ENCODE measurements at places on chromosomes 1 and 21.
A peak's percentile ranks its signal among the peaks of the same experiment; 100 is the strongest.

DNA sequence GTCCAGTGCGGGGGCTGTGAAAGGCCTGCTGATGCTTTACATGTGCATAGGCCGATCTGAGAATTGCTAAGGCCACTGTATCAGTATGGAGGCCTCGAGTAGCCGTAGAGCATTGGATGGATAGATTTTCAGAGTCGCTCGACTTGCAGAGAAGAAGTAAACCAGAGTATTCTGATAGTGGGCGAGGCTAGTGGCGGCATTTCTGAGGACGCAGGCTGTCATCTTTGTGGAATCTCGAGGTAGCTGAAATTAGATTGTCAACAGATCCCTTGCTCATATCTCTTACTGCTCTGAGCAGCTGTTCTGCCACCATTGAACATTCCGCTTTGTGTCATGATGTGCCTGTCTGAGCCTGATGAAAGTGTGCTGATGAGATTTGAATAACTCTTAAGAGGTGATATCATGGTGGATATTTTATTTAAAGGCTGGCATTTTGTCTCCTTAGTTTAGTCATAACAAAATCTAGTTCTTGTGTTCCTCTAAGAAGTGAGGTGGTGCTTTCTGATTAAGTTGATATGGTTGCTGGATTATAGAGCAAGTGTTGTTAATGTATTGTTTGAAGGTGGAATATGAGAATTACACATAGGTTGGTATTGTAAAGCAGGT lies 1.5 kb downstream of the KIF1B start:
- no peak for DNase-seq

DNA sequence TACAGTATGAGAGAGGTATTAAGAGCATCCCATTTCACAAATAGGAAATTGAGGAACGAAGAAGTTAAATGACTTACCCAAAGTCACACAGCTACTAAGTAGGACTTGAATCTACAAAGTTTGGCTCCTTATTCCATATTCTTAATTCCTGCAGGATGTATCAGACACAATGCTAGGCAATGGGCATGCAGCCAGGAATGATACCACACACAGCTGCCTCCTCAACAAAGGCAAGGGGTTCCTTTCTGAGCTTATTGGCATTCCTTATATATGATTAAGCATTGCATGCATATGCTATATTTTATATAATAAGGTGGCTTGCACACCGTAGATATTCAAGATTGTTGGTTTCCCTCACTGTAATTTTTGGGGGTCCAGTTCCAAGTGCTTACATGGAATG lies 34.2 kb upstream of the JUN start:
- no peak for DNase-seq

DNA sequence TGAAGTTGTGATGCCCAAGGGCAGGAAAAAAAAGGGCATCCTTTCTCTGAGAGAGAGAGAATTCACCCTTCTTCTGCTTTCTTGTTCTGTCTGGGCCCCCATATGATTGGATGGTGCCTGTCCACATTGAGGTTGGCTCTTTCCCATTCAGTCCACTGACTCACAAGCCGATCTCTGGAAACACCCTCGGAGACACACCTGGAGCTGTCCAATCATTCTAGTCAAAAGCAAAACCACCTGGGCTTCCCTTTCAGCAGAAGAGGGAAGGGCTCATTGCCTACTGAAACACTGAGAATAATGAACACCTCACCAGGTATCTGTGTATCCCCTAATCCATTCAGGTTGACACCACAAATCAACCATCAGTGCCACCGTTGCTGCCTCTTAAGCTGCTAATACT lies 103.7 kb upstream of the GNG12 start:
- no peak for DNase-seq

DNA sequence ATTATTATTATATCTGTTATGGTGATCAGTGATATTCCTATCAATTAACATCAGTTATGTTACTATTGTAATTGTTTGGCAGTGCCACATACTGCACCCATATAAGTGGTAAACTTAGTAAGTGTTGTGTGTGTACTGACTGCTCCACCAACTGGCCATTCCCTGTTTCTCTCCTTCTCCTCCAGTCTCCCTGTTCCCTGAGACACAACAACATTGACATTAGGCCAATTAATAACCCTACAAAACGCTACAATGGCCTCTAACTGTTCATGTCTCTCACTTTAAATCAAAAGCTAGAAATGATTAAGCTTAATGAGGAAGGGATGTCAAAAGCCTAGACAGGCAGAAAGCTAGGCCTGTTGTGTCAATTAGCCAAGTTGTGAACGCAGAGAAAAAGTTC lies 6.6 kb upstream of the THRAP3 start:
- DNase-seq, result no peak

GRCh38 chr1:32186077-32186476 lies 6.6 kb downstream of the TXLNA start:
- no peak for DNase-seq

DNA sequence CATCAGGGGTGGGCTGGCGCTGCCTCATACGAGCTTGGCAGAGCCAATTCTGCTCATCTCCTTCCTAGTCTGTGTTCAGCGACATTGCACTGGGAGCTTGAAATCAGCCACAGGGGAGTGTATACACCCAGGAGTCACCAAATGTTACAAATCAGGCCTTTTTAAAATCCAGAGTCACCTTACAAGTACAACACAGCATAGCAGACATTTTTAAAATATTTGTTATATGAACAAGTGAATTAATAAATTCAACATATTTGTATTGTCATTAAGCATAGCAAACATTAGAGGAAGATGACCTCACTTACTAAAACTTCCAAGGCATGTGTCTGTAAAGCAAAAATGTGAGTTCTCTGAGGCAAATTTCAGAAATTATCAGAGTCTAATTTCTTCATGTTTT lies 210.0 kb downstream of the HLX start:
- no peak for DNase-seq

- DNase-seq, result no peak
Observed at GRCh38 chr1:15213341-15213821, 33.6 kb upstream of the FHAD1 start.

DNA sequence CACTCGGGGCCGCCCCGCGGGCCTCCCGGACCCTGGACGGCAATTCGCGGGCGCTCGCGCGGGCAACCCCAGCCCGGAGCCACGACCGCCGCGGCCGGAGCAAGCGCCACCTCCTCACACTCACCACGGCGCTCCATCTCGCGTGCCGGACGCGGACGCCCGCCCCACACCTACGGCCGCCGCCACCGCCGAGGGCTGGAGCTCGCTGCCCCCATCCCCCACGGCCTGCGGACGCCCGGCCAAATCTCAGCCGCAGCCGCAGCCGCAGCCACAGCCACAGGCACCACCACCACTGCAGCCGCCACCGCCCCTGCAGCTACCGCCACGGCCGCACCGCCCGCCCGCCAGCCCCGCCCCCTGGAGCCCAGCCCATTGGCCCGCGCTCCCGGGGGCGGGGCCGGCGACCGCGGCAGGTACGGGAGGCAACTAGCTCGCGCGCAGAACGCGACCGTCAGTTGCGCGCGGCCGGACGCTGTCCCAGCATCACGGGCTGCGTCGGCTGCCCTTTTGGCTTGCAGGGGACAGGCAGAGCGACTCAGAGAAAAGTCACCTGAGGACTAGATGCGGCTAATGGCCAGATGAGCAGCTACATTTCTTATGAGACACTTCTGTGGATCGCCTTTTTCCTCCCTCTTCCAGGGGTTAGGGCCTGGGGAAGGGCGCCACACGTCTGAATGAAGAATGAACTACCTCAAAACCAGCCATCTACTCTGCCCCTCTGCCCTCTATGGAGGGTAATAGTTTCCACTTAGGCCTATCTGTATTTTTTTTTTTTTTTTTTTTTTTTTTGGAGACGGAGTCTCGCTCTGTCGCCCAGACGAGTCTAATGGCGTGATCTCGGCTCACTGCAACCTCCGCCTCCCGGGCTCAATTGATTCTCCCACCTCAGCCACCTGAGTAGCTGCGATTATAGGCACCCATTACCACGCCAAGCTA lies at the start of gene ARHGAP29:
ARHGAP29 (minus strand) TSS at position 294 of the 936 bp plus-strand sequence. CDS start 5,973 bp downstream, outside the sequence.
- DNase-seq, result peak; percentile 89

- no peak for DNase-seq
Observed at GRCh38 chr1:72271555-72272085, 10.7 kb downstream of the NEGR1 start.

- no peak for DNase-seq
Observed at GRCh38 chr1:3904843-3905185, 4.7 kb upstream of the C1orf174 start.

GRCh38 chr1:244201750-244202149 lies 150.7 kb downstream of the ZBTB18 start:
- DNase-seq, result no peak

DNA sequence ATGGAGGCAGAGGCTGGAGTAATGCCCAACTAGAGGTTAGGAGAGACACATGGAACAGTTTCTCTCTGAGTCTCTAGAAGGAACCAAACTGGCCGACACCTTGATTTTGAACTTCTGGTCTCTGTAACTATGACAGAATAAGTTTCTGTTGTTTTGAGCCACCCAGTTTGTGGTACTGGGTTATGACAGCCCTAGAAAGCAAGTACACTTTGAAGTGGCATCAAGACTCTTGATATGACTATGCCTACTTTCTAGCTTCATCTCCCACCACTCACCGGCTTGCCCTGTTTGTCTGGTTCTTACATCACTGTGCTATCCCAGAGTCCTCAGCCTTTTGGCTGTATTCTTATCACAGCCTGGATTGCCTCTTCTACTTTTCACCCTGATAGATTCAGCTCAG lies 230.3 kb upstream of the USP24 start:
- DNase-seq, result no peak

Data from left cardiac atrium (tissue), 4 donors.